Left kidney (tissue), 8 donors: ENCODE measurements at places on chromosomes 5 and 9.

GRCh38 chr5:88279584-88279983 lies 10.9 kb upstream of the TMEM161B start:
- no peak for DNase-seq

GRCh38 chr5:157819502-157820115 lies 39.3 kb downstream of the CLINT1 start:
- DNase-seq, result no peak

GRCh38 chr9:21317956-21318923 lies 13.1 kb upstream of the IFNA5 start:
- peak; percentile 44 for DNase-seq

DNA sequence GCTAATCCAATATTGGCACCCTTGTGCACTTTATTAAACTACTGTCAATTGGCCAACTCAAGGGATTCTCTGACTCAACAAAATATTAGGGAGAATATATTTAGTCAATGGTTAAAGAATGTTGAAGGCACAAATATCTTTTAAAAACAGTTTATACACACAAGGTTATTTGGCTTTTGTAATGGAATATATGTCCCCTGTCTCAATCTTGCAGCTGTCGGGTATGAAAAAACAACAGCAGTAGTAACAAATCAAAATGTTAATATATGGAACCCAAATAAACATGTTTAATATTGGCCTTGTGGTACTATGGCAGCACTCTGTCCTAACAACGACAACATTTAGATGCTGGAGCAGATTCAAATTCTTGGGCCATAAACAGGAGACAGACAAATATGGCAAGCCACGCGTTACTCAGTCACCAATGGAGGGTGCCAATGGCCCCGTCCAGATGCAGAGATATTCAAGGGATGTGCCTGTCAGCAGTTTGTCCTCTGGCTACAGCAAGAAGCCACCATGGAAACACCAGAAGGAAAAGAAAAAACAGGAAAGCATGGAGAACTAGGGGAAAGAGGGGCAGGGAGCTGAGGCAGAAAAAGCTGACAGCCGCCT lies 342.0 kb downstream of the NDUFS4 start:
- DNase-seq, result no peak

- DNase-seq, result no peak
These were observed 242.0 kb upstream of the CDH18 start for GRCh38 chr5:20230010-20230409.

DNA sequence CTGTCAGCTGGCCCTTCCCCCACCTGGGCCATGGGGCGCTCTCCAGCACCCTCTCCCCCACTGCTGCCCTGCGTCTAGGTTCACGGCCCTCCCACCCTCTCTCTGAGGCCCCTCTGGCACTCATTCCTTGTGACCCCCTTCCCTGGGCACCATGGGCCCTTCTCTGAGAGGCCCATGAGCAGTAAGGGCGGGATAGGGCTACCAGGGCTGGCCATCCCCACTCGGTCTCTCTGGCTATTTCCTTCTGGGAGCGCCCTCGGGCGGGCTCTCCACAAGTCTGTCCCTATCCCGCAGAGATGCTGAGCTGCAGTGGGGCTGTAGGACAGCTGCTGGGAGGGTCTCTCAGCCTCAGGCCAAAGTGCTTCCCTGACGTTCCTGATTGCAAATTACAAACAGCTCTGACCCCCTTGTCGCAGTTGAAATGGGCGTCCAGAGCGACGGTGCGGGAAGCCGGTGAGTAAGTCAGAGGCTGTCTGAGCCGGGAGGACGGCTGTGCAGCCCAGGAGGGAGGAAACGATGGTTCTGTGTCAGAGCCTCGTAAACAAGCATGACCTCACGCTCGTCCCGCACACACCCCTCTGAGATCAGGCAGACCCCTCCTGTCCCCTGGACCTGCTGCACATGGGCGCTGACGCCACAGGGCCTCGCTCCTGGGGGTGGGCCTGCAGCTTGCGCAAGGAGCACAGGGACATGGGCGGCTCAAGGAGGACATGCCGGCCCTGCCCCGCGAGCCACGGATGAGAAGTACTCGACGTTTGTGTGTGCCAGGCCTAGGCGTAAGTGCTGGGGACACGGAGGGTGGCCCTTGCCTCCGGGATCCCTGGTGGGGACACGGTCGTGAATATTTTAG lies 36.3 kb upstream of the GFPT2 start:
- DNase-seq, result no peak

DNA sequence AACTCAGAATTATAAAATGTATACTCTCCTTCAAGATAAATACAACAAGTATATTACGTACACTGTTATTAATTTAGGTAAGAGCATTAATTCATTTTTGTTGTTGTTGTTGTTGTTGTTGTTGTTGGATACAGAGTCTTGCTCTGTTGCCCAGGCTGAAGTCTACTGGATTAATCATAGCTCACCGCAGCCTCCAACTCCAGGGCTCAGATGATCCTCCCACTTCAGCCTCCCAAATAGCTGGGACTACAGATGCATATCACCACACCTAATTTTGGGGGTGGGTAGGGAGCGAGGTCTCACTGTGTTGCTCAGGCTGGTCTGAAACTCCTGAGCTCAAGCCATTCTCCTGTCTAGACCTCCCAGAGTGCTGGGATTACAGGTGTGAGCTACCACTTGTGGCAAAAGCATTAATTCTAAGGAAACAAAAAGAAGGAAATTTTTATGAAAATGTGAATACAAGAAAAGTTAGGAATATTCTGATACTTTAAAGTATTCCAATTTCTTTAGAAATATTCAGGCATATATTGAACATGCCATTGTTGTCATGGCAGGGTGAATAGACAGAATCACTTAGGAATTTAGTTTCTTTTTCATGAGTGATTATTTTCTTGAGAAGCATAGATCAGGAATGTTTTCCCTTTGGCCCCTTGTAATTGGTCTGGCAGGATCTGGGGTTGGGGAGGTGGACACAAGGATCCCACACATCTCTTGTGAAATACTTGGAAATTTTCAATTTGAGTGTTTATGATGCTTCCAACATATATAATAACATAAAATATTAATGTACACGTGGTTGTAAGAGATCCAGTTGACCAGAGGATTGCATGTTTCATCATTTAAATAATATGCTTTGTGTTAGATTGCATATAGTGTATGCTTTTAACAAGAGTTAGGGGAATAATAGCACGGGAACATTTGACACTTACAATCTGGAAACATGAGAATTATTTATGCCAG lies 263.6 kb downstream of the FANCC start:
- DNase-seq, result no peak

DNA sequence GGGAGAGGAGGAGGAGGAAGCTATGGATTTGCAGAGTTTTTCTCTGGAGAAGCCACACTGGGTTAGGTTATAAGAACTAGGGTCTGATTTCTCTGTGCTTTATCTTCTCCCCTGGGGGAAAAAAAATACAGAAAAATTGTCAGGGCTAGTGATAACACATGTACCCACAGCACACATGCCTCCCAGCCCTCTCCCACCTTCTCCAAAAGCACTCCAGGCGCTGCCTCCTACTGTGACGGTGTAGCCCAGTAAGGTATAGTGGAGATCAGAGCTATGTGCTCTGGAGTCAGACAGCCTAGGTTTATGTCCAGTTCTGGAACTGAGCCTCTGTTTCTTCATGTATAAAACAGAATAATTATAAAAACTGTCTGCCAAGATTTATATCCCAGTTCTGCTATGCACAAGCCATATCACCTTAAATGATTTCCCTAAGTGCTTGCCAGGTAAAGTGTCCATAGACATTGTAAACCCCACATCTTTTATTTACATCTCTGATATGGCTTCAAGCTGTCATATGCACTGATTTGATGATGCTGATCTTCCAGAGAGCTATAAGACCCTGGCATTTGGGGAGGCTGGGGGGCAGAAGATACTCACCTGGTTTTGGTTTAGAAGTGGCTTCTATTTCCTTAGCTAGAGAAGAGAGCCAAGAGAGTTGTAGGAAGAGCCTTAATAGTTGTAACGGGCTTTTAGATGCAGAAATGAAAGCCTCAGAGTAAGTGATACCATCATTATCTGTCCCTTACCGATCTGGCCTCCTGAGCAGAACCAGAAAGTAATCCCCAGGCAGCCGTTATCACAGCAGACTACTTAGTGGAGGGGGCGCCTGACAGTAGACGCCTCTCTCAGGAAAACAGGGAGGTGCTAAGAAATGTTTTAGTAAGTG lies 7.6 kb downstream of the SLC1A3 start:
- DNase-seq, result no peak

- DNase-seq, result no peak
These were observed 92.5 kb downstream of the IRX2 start for GRCh38 chr5:2658881-2659470.

DNA sequence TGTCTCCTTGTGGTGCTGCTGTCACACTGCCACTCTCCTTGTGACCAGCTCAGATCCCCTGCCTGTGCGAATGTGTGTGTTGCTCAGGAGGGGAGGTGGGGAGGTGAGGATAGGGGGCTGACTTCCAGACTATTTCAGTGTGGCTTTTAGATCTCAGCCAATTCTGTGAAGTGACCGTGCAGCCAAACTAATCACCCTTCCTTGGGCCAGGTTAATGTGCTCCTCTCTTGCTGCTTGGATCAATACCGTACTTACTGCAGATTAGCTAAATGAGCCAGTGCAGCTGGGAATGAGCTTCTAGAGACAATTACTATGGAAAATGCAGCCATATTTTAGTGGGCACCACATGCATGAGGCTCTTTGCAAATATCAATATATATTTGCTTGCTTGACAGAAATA lies 206.0 kb downstream of the MELK start:
- DNase-seq, result no peak

DNA sequence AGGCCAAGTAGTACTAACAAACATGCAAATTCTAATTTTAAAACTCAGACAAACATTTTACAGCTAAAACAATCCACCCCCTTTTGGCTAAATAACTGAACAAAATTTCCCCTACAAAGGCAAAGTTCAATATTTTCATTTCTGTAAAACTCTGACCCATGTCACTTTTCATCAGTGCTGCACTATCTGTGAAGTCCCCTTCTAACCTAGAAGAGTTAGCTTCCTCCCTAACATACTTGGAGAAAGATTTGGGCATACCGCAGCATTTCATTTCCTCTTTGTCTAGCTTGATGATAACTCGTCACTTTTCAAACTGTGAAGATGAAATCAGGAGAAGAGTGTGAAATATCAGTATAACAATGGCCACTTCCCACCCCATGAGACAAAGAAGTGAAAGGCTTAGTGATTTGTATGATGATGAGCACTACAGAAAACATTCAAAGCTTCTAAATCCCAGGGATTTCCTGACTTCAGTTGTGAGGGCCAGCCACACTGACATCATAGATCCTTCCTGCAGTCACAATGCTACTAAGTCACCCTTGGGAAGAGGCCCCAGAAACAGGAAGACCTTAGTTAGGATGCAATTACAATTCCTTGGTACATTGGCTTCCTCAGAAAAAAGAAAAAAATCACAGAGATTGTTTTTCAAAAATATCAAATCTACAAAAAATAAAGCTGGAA lies at the start of gene FAM81B:
Gene FAM81B, plus strand, starts transcription at position 555 of the 681 bp plus-strand sequence. Its CDS starts 24 bp downstream, at position 579.
- no peak for DNase-seq

DNA sequence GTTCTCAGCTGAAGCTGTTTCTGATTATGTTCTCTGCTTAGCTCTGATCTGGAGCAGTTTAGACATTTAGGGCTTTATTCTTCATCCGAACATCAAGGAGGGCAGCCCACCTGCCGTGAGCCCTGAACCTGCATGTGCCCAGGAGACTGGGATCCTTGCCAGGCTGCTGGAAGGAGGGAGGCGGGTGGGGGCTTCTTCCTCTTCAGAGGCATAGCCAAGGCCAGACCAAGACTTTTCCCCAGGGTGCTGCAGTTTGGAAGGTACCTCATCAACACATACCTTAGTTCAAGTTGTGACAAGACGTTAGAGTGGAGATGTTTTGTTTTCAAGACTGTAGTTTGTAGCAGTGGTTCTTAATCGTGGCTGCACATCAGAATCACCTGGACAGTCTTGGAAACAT lies 64.9 kb downstream of the RALGPS1 start:
- DNase-seq, result no peak

DNA sequence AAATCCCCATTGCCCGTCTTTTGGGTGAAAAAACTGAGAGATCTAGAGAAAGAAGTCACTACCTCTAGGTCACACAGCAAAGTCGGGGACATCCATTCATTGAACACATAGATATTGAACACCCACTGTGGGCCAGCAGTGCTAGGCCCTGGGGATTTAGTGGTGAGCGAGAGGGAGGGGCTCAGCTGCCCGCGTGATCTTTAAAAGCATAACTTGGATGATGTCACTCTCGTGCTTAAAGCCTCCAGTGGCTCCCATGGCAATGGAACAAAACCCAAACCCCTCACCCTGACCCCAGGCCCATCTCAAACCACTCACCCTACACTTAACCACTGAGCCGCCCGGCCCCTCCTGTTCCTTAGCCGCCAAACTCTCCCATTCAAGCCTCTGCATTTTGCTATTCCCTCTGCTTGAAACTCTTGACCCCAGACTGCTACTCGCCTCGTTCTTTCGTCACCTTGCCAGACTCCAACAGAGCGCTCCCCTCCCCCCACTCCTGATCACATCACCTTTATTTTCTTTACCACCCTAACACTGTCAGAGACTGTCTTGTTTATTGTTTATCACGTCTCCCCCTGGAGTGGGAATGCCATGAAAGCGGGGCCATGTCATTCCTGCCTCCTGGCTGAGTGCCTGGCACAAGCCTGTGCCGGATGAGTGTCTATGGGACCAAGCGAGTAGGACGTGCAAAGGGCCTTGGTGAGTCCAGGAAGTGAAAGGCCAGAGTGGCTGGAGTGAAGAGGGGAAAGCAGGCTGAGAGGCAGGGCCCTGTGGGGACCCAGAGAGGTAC lies 710 bp upstream of the PIP5KL1 start:
- DNase-seq, result no peak

GRCh38 chr9:89993678-89994630 lies 389.1 kb downstream of the GADD45G start:
- DNase-seq, result no peak

GRCh38 chr5:81629986-81630385 lies 120.9 kb downstream of the SSBP2 start:
- no peak for DNase-seq

- no peak for DNase-seq
These were observed 107.2 kb downstream of the C5orf15 start for GRCh38 chr5:133861161-133861737.

DNA sequence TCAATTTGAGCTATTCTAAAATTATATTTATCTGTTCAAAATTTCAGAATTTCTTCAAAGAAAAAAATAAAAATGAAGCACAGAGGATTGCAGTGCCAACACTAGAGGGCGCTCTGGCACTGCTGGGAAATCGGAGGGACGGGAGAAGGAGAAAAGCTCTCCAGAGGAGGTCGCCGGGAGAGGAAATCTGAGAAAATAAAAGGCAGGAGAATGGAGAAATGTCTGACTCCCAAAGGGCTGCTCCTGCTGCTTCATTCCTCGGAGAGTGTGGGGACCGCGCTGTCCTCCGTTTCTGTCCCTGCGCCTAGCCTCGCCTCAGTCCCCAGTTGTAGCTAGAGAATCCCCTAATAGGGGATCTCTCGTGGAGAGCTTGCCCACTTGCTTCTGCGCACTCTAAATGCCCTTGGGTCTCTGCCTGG lies 40.0 kb upstream of the ARSB start:
- DNase-seq, result peak; percentile 73

GRCh38 chr9:92965759-92966517 lies 18.6 kb downstream of the FGD3 start:
- DNase-seq, result no peak

DNA sequence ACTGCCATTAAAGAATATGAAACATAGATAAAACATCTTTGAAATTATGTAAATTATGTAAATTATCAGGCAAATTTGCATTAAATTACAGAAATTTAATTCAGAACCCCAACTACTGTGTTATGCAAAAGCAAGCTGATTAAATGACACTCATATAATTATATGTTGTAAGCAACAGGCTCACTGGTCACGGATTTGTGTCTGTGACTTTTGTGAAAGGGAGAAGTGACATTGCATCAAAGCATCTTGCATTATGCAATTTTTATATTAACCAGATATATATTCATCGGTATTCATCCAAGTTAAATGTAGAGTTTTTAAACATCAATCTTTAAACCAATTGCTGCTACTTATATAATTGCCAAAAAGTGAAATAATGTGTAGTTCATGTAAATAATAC lies 13.0 kb upstream of the GLIPR2 start:
- DNase-seq, result no peak
